ENCODE measurements at places on chromosomes 2 and 18. TPM values are rescaled to one million over a fixed set of nuclear protein-coding genes. Genes with fewer than 3 reads are reported as not detected.

Gene TUBB6
- polyA plus RNA-seq, result 310 TPM

DNA sequence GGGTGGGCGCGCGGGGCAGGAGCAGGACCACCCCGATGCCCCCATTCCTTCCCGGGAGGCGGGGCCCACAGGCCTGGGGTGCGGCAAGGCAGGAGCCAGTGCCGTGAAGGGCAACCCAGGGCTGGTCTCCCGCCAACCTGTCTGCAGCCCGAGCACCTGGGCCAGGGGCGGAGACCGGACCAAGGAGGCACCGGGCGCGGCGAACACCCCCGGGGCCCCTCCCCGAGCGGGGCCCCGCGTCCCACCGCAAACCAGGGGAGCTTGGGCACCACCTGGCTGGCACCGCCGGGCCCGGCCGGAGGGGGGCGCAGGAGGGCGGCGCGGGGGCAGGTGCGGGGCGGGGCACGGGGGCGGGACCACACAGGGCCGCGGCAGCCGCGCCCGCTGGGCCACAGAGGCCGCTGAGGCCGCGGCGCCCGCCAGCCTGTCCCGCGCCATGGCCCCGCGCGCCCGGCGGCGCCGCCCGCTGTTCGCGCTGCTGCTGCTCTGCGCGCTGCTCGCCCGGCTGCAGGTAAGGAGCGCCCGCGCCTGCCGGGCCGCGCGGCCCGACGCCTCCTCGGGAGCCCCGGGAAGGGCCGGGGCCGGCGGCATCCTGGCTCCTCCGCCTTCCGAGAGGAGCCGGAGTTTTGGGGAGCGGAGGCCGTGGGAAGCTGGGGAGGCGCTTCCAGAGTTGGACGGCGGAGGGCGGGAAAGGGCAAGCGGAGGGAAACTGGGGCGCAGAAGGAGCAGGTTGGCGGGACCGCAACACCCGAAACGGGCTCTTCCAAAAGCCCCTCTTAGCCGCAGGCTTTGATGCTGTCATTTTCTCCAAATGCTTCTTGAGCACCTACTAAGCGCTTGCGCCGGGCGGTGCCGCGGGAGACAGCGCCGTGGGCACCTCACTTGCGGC, at the start of gene TNFRSF11A:
Gene TNFRSF11A (plus strand): TSS at position 394 of the 889 bp plus-strand sequence. CDS start 43 bp downstream, at position 437.
- no peak for DNase-seq

GRCh38 chr2:26587994-26588393, 53.2 kb downstream of the CIB4 start:
- DNase-seq, result no peak

Gene CIB4
- not detected for polyA plus RNA-seq

Gene KHK
- 6.8 TPM for polyA plus RNA-seq

DNA sequence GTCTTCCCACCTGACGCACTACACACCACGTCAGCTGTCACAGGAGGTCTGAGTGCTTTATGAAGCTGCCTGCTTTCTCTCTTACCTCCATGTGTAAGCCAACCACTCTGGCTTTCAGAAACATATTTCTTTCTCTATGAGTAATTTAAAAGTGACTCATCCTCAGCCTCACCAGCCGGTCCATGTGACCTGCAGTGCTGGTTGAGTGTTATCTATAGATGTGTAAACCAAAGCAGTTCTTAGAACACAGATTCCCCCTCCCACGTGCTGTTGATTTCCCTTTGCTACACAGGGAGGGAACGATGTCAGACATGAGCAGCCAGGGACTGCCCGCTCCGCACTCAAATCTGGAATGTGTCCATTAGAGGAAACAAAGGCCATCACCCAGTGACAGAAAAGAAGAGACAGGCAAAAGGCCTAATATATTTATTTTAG, 157.8 kb downstream of the BCL2 start:
- no peak for DNase-seq

GRCh38 chr2:237530472-237531433, 35.6 kb upstream of the PRLH start:
- no peak for DNase-seq

Gene CCL20
- polyA plus RNA-seq, result 1.5 TPM

Gene RAB31
- polyA plus RNA-seq, result 77.2 TPM

GRCh38 chr2:74836675-74837401, 2.9 kb downstream of the HK2 start:
- DNase-seq, result no peak

GRCh38 chr18:55731594-55732042, 143.6 kb upstream of the TCF4 start:
- DNase-seq, result no peak

Measured in urinary bladder (tissue), 4 donors.